ENCODE measurements at places on chromosomes 6 and 20.

DNA sequence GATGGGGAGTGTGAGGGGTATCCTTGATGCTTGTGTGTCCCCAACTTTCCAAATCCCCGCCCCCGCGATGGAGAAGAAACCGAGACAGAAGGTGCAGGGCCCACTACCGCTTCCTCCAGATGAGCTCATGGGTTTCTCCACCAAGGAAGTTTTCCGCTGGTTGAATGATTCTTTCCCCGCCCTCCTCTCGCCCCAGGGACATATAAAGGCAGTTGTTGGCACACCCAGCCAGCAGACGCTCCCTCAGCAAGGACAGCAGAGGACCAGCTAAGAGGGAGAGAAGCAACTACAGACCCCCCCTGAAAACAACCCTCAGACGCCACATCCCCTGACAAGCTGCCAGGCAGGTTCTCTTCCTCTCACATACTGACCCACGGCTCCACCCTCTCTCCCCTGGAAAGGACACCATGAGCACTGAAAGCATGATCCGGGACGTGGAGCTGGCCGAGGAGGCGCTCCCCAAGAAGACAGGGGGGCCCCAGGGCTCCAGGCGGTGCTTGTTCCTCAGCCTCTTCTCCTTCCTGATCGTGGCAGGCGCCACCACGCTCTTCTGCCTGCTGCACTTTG, at the start of gene TNF:
Gene TNF (plus strand): TSS at position 231 of the 567 bp plus-strand sequence. CDS start 177 bp downstream, at position 408.
- peak; percentile 63 for DNase-seq

- DNase-seq, result no peak
Observed at GRCh38 chr6:32609391-32609730, 19.7 kb upstream of the HLA-DRB1 start.

GRCh38 chr6:109296971-109297372, 85.3 kb downstream of the CD164 start:
- DNase-seq, result no peak

- no peak for DNase-seq
Observed at GRCh38 chr6:35596448-35597442, 84.0 kb upstream of the TULP1 start.

DNA sequence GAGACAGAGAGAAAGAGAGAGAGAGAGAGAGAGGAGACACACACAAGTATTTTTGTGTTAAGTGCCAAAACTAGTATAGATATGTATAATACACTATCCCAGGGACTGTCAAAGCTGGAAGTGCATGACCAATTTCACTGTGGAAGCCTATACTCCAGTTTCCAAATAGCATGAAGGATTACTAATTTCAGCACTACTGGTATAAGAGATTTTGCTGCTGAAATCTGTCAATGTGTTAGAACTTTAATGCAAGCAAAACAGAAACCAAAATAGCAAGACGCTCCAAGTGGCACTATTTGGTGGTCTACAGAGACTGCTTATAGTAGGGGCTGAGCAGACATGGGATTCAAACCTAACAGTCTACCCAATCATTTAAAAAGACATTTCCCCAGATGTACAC, 284.8 kb downstream of the BTBD9 start:
- peak; percentile 2 for DNase-seq

DNA sequence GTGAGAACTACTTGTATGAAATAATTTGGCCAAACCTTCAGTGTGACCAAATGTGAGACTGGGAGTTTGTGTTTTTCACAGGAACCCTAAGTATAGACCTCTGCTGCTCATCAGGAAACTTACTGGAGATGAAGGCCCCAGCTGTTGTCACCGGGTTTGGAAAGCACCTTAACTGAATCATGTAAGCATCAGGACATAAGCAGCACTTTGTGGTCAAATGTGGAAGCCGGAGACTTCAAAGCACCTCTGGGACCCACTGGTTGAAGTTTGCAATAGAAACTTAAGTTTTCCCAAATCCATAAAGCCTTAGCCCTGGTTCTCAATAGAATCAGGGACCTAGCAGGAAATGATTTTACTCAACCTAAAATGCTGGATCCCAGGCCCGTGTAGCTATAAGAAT, 14.3 kb downstream of the TTPAL start:
- DNase-seq, result peak; percentile 22

- DNase-seq, result no peak
Observed at GRCh38 chr20:38215194-38216182, 45.0 kb downstream of the KIAA1755 start.

GRCh38 chr6:168352096-168352495, 32.5 kb upstream of the DACT2 start:
- DNase-seq, result no peak

DNA sequence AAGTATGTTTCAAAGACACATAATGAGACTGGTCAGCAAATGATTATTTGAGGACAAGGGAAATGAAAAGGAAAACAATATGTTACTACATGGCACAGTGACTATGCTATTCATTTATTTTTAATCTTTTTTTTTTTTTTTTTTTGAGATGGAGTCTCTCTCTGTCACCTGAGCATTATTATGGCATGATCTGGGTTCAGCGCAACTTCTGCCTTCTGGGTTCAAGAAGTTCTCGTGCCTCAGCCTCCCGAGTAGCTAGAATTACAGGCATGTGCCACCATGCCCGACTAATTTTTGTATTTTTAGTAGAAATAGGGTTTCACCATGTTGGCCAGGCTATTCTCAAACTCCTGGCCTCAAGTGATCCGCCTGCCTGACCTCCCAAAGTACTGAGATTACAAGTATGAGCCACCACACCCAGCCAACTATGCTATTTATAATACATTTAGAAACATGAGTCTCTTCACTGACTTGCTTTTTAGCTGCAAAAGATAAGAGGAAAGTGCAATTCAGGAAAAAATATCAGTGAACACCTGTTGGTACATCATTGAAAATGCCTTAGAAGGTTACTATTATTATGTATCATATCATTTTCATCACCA, 3.4 kb downstream of the CALHM4 start:
- no peak for DNase-seq

All from NAMALWA (cell line).